ENCODE measurements at places on chromosomes 2 and 18.

- DNase-seq: no peak
These were observed 85.1 kb downstream of the TMEM237 start for GRCh38 chr2:201558232-201558631.

GRCh38 chr2:240921311-240921994, 15.3 kb downstream of the CROCC2 start:
- DNase-seq: peak; percentile 94

GRCh38 chr18:77068321-77069312, 64.0 kb downstream of the MBP start:
- no peak for DNase-seq

DNA sequence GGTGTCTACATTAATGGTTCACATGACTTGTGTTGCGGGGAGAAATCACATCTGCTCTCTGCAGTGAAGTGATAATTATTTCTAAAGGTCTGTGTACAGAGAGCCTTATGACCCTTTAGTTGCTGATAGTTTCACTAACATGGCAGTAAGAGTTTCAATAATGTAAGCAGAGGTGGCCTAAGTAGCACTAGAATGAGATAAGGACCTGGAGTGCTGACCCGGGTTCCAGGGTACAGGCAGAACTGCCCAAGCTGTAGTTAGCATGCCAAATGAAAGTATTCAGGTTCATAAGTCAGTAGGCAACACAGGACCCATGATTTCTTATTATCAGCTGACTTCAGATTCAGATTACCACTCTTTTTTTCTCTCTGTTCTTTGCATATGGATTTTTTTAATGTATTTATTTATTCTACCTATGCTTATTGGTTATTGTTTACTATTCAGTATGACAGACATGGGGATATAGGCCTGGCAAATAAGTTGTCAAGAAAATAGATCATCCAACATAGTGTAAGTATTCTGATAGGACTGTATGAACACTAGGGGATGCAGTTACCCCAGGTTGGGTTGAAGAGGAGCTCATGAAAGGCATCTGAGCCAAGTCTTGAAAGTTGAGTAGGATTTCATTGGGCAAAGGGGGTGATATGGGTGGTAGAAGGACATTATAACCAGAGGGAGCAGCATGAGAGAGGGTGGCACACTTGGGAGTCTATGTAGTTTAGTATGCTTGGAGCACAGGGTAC, 105.2 kb downstream of the CCDC85A start:
- DNase-seq: no peak

GRCh38 chr2:128639693-128640092, 321.0 kb upstream of the HS6ST1 start:
- no peak for DNase-seq

GRCh38 chr2:99794414-99794813, 304.6 kb upstream of the REV1 start:
- no peak for DNase-seq

GRCh38 chr2:186543561-186544131, 46.2 kb upstream of the ITGAV start:
- no peak for DNase-seq

- DNase-seq: no peak
These were observed 15.7 kb upstream of the CDH7 start for GRCh38 chr18:65735155-65735554.

DNA sequence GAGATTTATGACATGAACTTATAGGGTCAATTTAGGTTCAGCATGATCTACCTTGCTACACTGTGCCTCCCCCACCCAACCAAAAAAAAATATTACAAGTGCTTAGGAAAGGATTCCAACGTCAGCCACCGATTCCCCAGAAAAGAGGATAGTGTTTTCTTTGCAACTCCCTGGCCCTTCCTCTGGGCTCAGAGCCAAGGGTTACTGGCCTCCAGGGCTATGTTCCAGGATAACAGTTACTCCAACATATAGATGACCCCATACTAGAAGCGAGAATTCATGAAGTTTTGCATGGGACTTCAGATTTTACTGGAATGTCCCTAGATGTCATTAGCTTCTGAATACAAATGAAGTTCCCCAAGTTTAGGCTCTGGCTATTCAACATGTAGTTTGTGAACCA, 172.1 kb downstream of the UPP2 start:
- no peak for DNase-seq

Measured in AG09319 (cell line).